Natural killer cell (primary cell): ENCODE measurements at places on chromosomes 13 and 19. TPM values are rescaled to one million over a fixed set of nuclear protein-coding genes. Genes with fewer than 3 reads are reported as not detected.

DNA sequence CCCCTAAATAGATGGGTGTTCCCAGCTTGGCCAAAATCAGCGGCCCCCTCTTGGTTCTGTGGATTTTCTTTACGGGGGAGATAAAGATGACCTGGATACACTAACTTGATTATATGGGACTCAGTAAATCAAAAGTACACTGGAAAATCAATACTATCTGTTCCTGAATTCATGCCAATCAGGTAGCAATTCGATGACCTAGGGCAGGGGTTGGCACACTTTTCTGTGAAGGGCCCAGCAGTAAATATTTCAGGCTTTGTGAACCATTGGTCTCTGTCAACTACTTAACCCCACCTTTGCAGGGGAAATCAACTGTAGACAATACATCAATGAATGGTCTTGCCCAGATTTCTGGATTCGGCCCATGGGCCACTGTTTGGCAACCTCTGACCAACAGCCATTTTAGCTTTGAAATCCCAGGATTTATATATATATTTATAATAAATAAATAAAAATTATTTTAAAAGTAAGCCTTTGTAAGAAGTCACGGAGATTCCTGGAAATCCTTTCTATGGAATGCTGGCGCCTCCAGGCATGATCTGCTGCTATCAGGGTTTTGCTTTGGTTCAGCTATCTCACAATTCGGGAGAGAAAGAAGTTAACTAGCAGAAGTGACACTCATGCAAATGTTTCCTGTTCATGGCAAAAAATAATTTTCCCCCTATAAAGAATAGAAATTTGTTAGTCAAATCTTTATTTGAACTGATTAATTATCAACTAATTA lies 32.8 kb downstream of the SLC15A1 start:
- DNase-seq, result no peak
- no peak overlapping the region for H3K4me3 ChIP-seq

- H3K27me3 ChIP-seq, result no peaks in the 10 kb centered on the region
- H3K4me1 ChIP-seq, result no peaks in the 10 kb centered on the region
- no peaks in the 10 kb centered on the region for H3K36me3 ChIP-seq
- no peak overlapping the region for H3K4me3 ChIP-seq
Measured at GRCh38 chr13:47829690-47830089, 171.4 kb downstream of the SUCLA2 start.

DNA sequence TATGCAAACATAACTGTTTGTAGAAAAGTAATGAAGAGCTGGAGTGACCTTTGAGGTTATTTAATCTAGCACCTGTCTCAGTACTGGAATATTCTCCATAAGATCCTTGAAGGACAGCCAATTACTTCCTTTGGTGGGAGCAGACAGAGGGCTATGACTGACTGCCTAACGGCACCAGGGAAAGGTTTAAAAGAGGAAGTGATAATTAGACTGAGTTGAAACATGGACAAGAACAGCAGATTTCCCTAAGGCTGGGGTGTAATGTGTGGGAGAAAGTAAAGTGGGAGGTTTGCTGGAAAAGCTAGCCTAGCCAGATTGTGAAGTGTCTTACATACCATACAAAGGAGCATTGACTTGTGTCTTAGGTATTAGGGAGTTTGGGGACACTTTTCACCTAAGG lies 191.3 kb upstream of the PCDH9 start:
- H3K4me1 ChIP-seq, result no peaks in the 10 kb centered on the region
- H3K27me3 ChIP-seq, result no peaks in the 10 kb centered on the region
- no peak overlapping the region for H3K4me3 ChIP-seq
- no peak overlapping the region for H3K27ac ChIP-seq
- DNase-seq, result no peak
- no peaks in the 10 kb centered on the region for H3K36me3 ChIP-seq

DNA sequence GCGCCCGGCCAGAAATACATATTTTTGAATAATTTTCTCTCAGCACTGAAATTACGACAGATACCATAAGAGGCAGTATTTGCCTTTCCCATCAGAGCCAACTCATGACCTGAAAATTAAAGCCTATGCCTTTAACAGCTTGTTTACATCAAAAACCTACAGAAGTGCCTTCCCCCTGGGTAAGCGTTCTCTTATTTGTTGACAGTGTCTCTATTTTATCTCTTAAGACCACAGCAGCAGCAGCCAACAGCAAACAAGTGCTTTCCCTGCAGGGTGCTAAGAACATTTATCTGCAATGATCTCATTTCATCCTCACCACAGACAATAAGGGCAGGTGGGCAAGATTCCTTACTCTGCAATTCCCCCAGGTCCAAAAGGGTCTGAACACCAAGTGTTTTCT lies 6.0 kb downstream of the AKAP8L start:
- H3K4me3 ChIP-seq, result no peak overlapping the region
- peaks cover 19% of the 10 kb centered on the region for H3K4me1 ChIP-seq
- no peak for DNase-seq
- no peaks in the 10 kb centered on the region for H3K27me3 ChIP-seq
- no peak overlapping the region for H3K27ac ChIP-seq

- H3K4me3 ChIP-seq, result no peak overlapping the region
- no peaks in the 10 kb centered on the region for H3K36me3 ChIP-seq
- H3K27me3 ChIP-seq, result no peaks in the 10 kb centered on the region
- no peak for DNase-seq
Measured at GRCh38 chr13:65143920-65144319, 2086.2 kb downstream of the PCDH9 start.

- peak overlapping the region; percentile 51 for H3K4me3 ChIP-seq
- DNase-seq, result peak; percentile 26
- peaks cover 28% of the 10 kb centered on the region for H3K4me1 ChIP-seq
- no peaks in the 10 kb centered on the region for H3K27me3 ChIP-seq
Measured at GRCh38 chr19:3698974-3699740, 1.1 kb downstream of the PIP5K1C start.

- no peak overlapping the region for H3K27ac ChIP-seq
- H3K36me3 ChIP-seq, result no peaks in the 10 kb centered on the region
- DNase-seq, result no peak
- H3K4me1 ChIP-seq, result peaks cover 12% of the 10 kb centered on the region
Measured at GRCh38 chr19:4217429-4218264, 11.7 kb upstream of the EBI3 start.

Gene TMEM59L
- total RNA-seq, result not detected

Gene REEP6
- 4.3 TPM for total RNA-seq

DNA sequence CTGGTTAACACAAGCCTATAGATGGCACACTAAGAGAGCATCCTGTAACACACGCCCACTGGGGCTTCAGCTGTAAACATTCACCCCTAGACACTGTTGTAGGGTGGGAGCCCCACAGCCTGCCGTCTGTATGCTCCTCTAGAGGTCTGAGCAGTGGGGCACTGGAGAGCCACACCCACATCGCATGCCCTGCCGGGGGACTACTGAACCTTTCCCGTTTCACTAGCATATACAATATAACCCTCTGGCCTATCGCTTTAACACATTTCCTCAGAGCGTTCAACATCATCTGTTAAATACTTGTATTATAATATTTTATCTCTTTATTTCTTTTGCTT lies 73.4 kb downstream of the PCDH9 start:
- H3K4me1 ChIP-seq, result no peaks in the 10 kb centered on the region
- no peaks in the 10 kb centered on the region for H3K36me3 ChIP-seq
- DNase-seq, result no peak

DNA sequence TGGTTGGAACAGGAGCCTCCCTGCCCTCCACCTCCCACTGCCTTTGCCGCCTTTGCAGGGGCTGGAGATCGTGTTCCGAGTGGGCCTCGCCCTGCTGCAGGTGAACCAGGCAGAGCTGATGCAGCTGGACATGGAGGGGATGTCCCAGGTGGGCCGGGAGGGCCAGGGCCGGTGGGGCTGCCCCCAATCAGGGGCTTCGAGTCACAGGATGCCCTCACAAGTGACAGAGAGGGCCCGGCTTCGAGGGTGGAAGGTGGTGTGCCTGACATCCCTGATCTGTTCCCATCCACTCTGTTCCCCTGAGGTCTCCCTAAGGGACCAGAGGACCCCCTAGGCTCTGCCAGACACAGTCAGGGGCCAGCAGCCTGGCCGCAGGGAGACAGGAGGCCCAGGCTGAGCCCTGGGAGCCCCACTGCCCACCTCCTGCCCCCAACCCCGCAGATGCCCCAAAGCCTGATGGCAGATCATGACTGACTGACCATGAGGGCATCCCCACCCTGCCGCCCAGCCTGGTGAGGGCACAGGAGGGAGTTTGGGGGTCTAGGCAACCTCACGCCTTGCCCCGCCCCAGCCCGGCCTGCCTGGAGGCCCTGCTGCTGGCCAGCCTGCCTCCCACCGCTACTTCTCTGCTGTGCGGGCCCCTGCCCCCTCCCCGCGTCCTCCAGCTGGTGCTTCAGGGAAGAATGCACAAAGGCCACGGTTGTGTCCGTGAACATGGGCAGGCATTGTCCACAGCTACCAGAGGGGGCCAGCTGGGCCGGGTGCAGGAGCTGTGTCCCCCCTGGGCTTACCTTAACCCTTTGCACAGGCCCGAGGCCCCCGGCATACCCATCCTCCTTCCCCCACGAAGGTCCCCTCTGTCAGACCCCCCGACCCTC lies 21.8 kb downstream of the EVI5L start:
- no peaks in the 10 kb centered on the region for H3K36me3 ChIP-seq
- no peaks in the 10 kb centered on the region for H3K27me3 ChIP-seq
- no peak for DNase-seq
- no peak overlapping the region for H3K4me3 ChIP-seq

GRCh38 chr13:111407381-111408131 lies 87.1 kb downstream of the TEX29 start:
- H3K4me3 ChIP-seq, result no peak overlapping the region
- no peaks in the 10 kb centered on the region for H3K4me1 ChIP-seq
- H3K27ac ChIP-seq, result no peak overlapping the region
- H3K36me3 ChIP-seq, result no peaks in the 10 kb centered on the region
- DNase-seq, result no peak

DNA sequence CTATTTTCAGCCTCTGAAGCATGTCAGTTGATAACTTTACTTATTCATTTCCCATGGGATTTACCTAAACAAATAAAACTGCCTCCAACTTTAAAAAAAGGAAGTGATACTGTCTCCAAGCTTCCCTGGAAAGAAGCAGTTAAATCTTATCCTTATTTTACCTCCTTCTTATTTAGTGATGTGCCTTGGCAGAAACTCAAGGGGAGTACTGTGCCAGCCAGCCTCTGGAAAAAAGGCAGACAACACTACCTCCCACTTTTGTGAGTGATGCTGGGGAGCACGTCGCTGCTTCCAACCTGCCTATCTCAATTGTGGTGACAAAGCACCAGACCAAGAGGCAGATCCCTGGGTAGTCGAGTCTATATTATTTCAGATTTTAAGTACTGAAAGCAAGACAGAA lies 765.6 kb downstream of the DIAPH3 start:
- H3K27ac ChIP-seq, result no peak overlapping the region
- no peaks in the 10 kb centered on the region for H3K4me1 ChIP-seq

Gene SHFL
- 107 TPM for total RNA-seq

DNA sequence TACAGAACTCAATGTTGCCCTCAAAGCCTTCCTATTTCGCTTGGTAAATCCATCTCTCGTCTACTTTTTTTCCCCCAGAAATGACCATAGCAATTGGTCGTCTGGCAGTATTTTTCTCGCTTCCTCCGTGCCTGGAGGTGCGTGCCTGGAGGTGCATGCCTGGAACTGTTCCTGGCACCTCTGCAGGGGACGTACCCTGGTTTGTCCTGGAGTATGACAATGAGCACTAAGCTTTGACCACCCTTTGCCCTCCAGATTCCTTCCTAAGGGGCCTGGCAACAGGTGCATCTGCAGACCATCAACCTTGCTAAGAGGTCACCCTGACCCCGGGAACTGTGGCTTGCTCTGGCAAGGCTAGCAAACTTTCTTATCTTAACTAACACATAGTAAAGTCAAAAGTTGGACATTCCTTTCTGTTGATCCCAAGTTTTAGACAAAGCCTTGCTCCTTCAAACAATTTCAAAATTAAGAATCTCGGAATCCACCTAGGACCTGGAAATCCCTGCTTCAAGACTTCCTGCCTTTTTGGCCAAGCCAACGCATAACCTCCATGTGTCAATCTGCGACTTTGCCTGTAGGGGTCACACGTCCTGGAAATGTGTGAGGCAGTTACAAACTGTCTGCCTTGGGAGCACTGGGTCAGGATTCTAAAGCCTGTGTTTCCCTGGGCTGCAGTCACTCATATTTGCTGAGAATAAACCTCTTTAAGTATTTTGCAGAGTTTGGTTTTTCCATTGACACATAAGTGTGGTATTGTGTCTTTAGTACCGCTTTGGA lies 28.8 kb upstream of the TUBGCP3 start:
- H3K36me3 ChIP-seq, result no peaks in the 10 kb centered on the region
- no peak overlapping the region for H3K27ac ChIP-seq
- no peak overlapping the region for H3K4me3 ChIP-seq

Gene ZNF845
- total RNA-seq, result 13.2 TPM

Gene ZNF234
- total RNA-seq, result 5.5 TPM

Gene CALR3
- total RNA-seq, result not detected

Gene LDLR
- total RNA-seq, result 172 TPM

- H3K36me3 ChIP-seq, result no peaks in the 10 kb centered on the region
- no peak for DNase-seq
- H3K4me3 ChIP-seq, result no peak overlapping the region
- no peak overlapping the region for H3K27ac ChIP-seq
- H3K27me3 ChIP-seq, result no peaks in the 10 kb centered on the region
Measured at GRCh38 chr13:29994911-29995595, 144.6 kb upstream of the UBL3 start.

Gene FPR1
- 3.4 TPM for total RNA-seq

GRCh38 chr13:111005364-111005763 lies 90.5 kb upstream of the ANKRD10 start:
- H3K27me3 ChIP-seq, result no peaks in the 10 kb centered on the region
- no peaks in the 10 kb centered on the region for H3K36me3 ChIP-seq
- H3K4me1 ChIP-seq, result no peaks in the 10 kb centered on the region
- DNase-seq, result no peak

DNA sequence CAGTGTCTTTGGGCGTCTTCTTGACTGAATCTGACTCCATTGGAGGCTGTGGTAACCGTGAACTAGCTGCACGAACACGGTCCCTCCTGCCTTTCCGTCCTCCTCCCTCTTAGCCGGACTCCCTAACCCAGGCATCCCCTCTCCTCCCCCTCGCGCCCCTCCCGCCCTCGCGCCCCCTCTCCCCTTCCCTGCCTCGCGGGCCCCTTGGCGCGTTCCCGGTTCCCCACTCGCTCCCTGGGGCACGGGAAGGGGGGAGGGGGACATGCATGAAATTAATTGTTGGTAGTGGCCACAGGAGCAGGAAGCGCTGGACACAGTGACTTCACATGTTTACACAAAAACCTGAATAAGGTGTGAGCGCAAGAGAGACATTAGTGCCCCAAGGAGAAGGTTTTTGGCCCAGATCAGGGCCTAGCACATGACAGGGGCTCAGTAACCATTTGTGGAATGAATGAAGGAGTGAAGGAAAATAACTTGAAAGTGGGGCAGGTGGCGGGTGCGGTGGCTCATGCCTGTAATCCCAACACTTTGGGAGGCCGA lies 279 bp downstream of the DMRTC2 start:
- no peaks in the 10 kb centered on the region for H3K27me3 ChIP-seq
- H3K36me3 ChIP-seq, result no peaks in the 10 kb centered on the region
- H3K4me3 ChIP-seq, result no peak overlapping the region
- DNase-seq, result no peak

- peaks cover 5% of the 10 kb centered on the region for H3K27me3 ChIP-seq
- no peak for DNase-seq
- no peak overlapping the region for H3K27ac ChIP-seq
- H3K4me3 ChIP-seq, result no peak overlapping the region
- no peaks in the 10 kb centered on the region for H3K36me3 ChIP-seq
Measured at GRCh38 chr13:36130552-36131221, 495 bp downstream of the DCLK1 start.

Gene RAB3A
- total RNA-seq, result 7.8 TPM

Gene FUT6
- total RNA-seq, result not detected

- no peaks in the 10 kb centered on the region for H3K27me3 ChIP-seq
- H3K4me3 ChIP-seq, result no peak overlapping the region
- H3K36me3 ChIP-seq, result peaks cover 4% of the 10 kb centered on the region
- peaks cover 29% of the 10 kb centered on the region for H3K4me1 ChIP-seq
- DNase-seq, result no peak
- H3K27ac ChIP-seq, result no peak overlapping the region
Measured at GRCh38 chr19:18586306-18586705, 2.3 kb upstream of the REX1BD start.
